ENCODE measurements at places on chromosomes 16 and 17. TPM values are rescaled to one million over a fixed set of nuclear protein-coding genes. Genes with fewer than 3 reads are reported as not detected.

KRTAP4-6 gene
- not detected for total RNA-seq

ZNF652 gene
- total RNA-seq = 41.0 TPM

SLX1B gene
- 14.7 TPM for total RNA-seq

TNK1 gene
- 2.4 TPM for total RNA-seq

SYCE1L gene
- total RNA-seq = 1.8 TPM

HBM gene
- not detected for total RNA-seq

DNA sequence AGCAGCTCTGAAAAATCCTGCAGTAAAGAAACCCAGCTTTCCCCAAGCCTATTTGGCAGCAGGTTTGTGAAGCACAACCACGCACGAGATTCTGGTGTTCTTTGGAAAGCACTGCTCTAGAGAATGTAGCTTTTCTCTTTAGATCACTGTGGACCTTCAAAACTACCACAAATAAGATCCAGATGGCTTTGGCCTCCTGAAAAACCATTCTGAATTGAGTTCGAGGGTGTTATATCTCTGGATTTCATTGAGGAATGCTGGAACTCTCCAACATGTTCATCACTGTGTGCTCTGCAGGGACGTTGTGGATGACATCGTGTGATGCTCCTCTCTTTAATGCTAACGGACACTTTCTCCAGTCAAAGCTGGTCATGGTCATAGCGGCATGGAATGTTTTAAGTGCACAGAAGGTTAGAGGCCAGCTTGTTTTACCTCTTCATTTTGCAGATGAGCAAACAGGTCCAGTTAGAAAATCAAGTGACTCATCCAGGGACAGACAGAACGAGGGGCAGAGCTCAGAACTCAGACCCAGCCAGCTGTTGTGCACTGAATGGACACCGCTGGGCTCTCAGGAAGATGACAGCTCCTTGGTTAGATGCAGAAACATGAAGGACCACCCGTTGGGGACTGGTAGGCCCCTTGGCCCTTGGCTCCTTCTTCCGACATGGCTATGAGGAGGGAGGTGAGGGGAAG is 37.2 kb downstream of the CCDC42 start:
- DNase-seq = no peak

DNA sequence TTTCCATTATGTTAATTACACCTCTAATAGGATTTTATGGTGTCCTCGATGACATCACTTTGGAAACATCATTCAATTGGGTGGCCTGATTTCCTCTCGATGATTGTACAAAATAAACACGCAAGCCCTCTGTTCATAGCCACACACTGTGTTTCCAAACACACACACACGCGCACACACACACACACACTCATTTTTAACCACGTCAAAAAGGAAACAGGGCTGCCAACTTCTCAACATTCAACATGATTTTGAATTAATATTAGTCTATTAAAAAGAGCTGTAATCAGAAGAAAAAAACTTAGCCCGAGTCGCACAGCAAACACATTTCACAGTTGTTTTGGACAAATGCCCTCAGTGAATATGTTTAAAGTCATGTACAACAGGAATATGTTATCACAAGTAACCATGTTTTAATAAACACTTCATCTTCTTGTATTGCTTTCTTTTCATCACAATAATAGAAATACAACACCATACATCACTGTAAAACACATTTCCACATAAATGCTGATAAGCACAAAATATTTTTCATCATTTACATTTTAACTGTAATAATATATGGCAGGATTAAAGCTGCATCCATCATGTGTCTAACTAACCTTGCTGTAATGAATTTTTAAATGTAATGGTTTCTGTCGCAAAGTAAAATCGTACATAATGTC is 219.1 kb upstream of the IRX3 start:
- no peak for DNase-seq

DNA sequence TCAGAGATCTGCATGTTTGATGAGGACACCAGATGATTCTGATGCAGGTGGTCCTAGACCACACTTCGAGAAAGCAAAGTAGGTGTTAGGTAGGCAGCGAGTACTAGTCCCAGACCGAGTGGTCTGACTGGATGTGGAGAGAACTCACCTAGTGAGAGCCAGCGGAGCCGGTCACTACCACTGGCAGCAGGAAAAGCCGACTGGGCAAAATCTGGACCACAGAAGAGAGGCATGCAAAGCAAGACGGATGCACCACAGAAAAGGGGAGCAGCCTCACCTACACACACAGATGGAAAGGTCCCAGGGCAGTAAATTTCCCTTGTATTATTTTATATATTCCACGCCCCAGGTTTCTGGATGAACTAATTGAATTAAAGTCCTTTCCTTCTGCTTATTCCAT is 13.5 kb downstream of the COX10 start:
- DNase-seq = no peak

GRCh38 chr17:79778504-79779083 is 646 bp downstream of the CBX2 start:
- peak; percentile 48 for DNase-seq

GRCh38 chr17:82528484-82529265 is 9.1 kb downstream of the FOXK2 start:
- no peak for DNase-seq

DNA sequence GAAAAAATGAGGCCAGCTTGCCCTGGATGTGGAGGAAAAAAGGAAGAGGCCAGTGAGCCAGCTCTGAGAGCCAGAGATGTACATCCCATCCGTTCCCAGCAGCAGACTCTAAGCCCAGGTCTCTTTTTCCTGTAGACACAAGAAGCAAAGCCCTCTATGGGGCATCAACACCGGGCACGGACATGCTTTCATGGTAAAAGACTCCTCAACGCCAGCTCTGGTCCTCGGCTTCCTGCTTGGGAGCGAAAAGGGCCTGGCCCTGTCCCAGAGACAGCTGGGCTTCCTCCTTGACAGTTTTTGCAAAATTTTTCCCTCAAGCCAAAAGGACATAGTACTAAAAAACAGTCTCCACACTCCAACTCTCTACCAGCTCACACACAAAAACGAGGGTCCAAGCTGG is 27.1 kb downstream of the PELP1 start:
- DNase-seq = no peak

DNA sequence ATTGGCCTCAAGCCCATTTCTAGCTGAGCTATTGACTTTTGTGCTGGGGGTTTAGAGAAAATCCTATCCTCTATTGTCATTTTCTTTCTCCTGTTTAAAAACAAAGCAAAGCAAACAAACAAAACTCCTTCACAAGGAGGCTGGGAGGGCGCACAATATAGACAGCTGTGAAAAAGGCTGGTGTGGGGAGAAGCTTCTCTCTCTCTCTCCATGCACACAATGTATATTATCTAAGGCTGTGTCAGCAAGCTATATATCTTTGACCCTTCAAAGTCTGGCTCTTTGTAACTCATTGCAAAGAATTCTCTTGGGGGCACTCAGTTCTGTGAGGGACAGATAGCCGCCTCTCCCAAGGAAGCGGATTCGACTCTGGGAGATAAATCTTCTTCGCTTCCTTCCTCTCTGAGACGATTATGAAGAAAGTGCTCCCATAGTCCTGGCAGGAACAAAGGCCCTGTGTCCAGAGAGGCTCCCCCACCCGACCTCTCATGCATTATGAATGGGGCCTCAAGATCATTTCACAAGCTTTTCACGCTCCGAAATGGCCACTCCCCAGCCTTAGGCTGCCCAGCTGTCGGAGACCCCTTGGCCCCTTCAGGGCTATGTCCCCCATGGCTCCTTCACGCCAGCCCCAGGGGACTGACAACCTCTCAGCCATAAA is 33.2 kb upstream of the MEAK7 start:
- no peak for DNase-seq

Data from aorta (tissue), 5 donors.